ENCODE measurements at places on chromosomes 1 and 21.

- DNase-seq: no peak
Observed at GRCh38 chr1:165629848-165630628, 996 bp upstream of the MGST3 start.

DNA sequence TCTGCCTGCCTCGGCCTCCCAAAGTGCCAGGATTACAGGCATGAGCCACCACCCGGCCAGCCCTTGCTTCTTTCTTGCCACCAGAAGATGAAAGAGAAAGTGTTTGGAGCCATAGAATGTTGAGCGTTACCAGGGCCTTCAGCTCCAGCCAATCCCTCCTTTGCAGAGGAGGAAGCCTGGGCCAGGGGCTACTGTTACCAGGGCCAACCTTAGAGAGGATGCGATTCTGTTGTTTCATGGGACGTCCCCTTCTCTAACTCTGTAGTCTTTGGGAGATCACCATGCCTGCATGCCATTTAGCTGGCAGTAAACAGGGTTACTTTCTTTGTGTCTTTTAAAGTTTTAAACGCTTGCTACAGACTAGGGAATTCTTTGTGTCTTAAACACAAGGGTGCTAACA is 45.8 kb downstream of the CLDN14 start:
- DNase-seq: no peak

DNA sequence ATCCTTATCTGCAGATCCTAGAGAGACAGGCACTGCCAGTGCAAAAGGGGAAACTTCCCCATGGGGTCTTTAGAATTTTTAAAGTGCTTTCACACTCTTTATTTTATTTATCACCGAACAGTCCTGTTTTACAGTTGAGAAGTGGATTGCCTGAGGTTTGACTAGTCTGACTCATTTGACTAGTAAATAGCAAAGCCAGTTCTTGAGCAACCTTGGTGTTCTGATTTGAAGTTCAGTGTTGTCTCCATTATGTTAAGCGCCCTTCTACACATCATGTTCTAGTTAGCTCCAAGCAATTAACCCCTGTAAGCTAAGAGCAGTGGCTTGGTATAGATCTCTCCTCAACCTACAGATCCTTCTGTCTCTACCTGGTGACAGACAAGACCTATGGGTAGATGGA is 262.9 kb downstream of the CACNA1E start:
- no peak for DNase-seq

GRCh38 chr1:33738976-33739375 is 124.9 kb upstream of the HMGB4 start:
- DNase-seq: no peak

DNA sequence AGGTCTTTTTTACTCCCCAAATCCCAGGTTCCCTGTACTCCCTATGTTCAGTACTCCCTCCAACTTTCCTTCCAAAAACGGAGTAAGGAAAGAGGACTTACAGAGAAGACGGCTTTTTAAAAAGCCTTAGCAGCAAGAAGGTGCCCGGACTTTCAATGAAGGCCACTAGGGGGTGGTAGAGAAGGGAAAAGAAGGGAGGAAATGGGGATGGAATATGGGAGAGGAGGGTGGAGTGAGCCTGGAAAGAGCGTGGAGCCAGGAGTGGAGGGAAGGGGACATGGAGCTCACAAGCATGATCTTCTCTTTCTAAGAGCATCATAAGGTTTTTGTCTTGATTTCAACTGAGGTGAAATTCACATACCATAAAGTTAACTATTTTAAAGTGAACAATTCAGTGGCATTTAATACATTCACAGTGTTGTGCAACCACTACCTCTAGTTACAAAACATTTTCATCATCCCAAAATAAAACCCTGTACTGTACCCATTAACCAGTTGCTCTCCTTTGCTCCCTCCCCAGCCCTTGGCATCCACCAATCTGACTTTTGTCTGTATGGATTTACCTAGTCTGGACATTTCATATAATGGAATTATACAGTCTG is 129.9 kb downstream of the ZNF281 start:
- peak; percentile 26 for DNase-seq

DNA sequence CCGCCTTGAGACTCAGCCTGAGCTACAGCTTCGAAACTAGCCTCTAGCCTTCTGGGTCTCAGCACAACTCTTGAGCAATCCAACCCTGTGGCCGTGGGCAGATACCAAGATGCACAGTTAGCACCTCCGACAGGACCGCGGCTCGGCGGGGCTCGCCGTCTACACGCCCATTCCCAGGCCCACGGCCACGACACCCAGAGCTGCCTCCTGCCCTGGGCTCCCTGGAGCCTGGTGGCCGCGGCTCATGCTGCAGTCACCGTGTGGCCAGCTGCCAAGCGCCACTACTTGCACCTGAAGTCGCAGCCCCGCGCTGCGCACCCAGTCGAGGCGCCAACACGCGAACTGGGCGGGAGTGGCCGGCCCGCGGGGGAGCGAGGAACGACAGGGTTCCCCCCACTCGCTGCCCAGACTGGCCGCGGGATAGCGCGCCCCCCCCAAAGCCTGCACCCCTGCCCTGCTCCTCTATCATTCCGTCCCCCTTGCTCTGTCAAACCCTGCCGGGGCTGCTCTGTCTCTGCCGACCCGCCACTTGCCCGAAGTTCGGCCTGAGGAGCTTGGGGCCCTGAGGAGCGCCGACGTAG is 729 bp upstream of the CDCA8 start:
- peak; percentile 36 for DNase-seq

DNA sequence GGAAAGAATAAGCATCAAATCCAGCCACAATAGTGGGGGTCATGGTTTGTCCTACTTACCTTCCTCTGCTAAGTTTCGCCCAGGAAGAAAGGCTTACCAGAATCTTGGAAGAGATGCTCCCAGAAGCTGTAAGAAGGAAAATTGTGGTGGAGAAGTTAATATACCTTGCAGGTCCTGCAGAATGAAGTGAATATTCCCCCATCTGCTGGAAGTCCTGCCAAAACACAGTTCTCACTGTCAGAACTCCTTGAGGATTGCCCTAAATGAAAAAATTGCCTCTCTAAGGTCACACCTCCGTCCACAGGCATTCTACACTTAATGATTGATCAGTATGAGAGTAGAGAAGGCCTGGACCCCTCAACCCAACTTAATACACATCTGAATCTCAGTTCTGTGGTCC is 78.4 kb upstream of the RGS21 start:
- no peak for DNase-seq

DNA sequence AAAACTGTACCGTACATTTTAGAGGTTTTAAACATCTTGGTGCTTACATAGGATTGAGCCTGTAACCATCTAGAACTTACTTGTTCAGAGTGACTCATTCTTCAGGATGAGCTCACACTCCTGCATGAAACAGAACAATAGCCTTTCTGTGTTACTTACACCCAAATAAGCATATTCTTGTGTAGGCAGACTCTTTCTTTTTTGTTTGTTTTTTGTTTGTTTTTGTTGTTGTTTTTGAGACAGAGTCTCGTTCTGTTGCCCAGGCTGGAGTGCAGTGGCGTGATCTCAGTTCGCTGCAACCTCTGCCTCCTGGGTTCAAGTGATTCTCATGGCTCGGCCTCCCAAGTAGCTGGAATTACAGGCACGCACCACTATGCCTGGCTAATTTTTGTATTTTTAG is 3.8 kb upstream of the CA6 start:
- peak; percentile 43 for DNase-seq

- no peak for DNase-seq
Observed at GRCh38 chr21:33378081-33378480, 25.1 kb upstream of the IFNGR2 start.

GRCh38 chr1:189764391-189765320 is 713.0 kb downstream of the BRINP3 start:
- no peak for DNase-seq

- no peak for DNase-seq
Observed at GRCh38 chr1:22043198-22043769, 9.2 kb upstream of the CDC42 start.

DNA sequence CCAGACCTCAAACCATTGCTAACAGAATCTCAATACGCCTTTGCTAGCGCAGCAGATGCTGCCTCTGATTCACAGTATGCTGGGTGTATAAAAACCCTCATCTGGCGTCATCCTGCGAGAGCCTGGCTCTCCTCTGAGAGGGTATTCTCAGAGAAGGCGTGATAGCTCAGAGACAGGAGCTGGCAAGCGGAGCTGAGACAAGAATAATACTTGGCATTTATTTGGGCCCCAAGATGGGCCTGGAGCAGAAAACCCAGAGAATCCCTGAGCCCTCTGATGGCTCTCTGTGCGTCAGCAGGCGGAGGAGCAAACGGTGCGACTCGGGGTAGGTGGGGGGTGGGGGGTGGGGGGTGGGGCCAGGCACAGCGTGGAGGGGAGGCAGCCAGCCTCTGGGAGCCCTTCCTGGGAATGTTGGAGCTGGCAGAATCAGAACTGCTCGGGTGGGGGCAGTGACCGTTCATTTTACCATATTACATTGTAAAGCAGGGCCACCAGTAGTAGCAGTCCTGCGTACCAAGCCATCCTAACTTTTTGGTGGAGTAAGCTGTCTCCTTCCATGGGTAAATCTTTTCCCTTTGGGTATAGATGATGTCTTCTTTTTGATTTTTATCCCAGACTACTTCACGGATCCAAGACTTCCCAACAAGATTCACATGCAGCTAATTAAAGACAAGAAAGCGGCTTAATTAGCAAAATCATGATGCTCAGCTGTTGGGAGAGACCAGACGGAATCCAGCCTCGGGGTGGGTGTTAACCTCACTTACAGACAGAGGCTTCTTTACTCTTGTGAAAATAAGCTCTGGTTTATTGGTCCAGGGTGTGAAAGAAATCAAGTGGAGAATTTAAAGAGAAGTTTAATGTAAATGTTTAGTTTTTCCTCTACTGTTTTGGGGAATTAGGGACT is 7.1 kb downstream of the RIIAD1 start:
- no peak for DNase-seq

DNA sequence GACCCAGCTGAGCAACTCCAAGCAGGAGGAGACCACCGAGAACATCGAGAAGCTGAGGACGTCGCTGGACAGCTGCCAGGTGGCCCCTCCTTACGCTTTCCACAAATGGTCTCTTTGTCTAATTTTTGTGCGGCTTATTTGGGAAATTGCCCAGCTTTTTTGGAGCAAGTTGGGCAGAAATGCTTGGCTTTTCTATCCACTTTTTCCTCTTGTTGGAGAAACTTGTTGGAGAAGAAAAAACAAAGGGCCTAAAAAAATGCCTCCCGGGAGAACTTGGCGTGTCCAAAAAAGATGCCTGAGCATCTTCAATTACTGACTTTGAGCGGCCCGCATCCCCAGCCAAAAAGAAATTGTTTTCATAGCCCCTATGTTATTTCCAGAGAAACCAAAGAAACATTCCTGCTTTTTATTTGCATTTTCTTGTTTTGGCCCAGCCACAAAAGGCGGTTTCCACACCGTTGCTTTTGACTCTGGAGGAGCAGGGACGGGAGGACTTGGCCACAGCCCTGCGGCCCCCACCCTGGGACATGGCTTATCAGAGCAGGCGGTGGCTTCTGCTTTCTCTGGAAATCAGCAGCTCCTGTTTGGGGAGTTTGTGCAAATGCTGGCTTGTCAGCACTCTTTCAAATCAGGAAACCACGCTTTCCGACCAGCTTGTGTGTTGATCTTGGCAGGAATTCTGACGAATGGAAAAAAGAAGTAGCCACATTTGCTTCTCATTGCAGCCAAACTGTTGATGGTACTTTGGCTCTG is 81.2 kb upstream of the EFHD2 start:
- DNase-seq: peak; percentile 64

DNA sequence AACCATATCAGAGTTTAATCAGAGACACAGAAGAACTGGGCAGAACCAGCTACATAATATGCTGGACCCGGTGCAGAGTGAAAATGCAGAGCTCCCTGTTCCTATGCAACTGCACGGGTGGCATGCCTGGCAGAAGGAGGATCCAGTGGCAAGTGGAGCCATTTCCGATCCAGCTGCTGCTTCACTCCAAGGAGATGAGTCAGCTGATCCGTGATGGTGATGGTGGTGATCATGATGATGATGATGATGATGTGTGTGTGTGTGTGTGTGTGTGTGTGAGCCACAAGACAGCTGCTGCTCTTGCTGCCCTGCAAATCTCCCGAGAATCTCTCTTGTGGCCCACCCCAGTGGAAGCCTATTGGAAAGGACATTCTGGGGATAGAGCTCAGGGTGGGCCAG is 133.0 kb downstream of the URB2 start:
- peak; percentile 20 for DNase-seq

GRCh38 chr1:64405833-64406232 is 64.1 kb upstream of the CACHD1 start:
- no peak for DNase-seq

GRCh38 chr1:149849947-149850360 is 49.4 kb upstream of the BOLA1 start:
- no peak for DNase-seq

- DNase-seq: no peak
Observed at GRCh38 chr1:150869683-150870082, 6.7 kb downstream of the ARNT start.

DNA sequence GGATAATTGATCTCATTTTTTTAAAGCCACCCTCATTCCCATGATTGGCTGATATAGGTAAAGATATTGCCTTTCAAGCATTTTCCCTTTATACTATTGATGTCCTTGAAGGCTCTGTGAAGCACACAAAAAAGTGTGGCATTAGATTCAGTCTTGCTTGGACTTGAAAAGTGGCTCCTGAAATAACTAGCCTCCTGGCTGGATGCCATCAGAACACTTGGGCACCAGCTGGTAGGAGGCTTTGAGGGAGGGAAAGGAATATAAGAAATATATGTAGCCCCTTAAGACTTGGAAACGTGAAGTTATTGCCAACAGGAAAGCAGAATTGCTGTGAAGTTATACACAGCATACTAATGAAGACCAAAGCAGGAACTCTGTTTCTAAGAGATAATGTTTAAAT is 14.1 kb downstream of the MTR start:
- DNase-seq: peak; percentile 3

DNA sequence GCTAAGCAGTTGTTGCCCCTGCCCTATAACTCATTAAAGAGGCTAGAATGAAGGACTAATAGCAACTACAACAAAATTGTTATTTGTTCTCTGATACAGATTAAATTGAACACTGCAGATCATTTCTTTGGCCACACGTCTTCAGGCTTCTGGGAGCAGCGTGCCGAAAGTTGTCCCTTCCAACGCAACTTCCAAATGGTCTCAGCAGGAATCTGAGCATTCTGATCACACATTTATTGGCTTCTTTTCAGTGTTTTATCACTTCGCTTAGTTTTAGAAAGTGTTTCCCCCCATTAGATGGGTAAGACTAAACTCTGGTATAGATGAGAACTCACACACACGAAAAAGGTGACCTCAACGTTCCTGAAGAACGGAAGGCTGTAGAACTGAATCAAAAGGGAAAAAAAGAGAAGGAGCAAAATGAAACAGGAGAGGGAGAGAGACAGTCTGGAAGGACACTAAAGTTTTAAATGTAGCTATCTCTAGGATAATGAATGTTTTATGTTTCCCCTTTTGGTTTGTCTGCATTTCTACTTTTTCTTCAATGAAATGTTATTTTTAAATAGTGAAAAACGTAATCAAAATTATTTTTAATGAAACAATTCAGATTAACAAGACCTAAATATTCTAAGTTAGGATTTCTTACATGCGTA is 336.5 kb downstream of the RRAGC start:
- no peak for DNase-seq

- DNase-seq: no peak
Observed at GRCh38 chr1:208209286-208209685, 34.9 kb downstream of the PLXNA2 start.
